AG09309 (cell line): ENCODE measurements at places on chromosomes 2 and 18.

GRCh38 chr2:240452462-240453256 is 17.2 kb downstream of the GPC1 start:
- no peak for DNase-seq

- DNase-seq, result no peak
Measured at GRCh38 chr2:55384786-55385185, 34.9 kb downstream of the CCDC88A start.

GRCh38 chr18:59898609-59899297 is 1.0 kb upstream of the PMAIP1 start:
- no peak for DNase-seq

DNA sequence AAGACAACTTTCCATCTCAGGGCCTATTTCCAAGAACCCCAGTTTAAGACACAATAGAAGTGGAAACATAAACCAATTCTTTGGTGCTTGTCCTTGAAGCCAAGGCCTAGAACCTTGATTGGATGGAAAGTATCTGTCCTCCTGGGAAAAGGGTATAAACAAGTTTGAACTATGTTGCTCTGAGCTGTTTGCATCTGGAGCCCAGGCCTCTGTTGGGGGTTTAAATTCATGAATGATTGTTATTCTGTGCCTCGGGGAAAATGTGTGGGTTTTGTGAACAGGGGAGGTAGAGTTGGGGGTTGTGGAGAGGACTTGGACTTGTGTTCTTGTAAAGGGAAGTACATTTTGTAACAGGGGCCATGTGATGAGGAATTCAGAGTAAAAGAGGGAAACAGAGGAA is 406.1 kb downstream of the SLC4A3 start:
- peak; percentile 8 for DNase-seq

- DNase-seq, result no peak
Measured at GRCh38 chr2:1632510-1632909, 111.8 kb downstream of the PXDN start.

DNA sequence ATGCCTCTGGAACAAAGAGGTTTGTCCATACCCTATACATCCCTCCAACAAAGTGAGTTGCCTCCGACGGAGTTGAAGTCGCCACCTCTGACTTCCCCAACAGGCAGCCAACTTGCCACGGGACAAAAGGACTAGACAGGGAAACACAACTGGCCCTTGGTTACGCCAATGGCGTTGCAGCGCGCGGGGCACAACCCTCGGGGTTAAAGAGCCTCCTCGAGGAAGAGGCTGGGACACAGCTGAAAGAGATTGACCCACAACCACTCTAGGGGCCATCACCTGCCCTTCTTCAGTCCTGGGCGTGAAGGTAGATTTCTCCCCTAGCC is 545 bp downstream of the GTF3C2 start:
- DNase-seq, result no peak

- DNase-seq, result no peak
Measured at GRCh38 chr2:241509155-241509784, 886 bp upstream of the STK25 start.

GRCh38 chr2:187338679-187339121 is 109.4 kb downstream of the CALCRL start:
- no peak for DNase-seq
